ENCODE measurements at places on chromosomes 1 and 21.

DNA sequence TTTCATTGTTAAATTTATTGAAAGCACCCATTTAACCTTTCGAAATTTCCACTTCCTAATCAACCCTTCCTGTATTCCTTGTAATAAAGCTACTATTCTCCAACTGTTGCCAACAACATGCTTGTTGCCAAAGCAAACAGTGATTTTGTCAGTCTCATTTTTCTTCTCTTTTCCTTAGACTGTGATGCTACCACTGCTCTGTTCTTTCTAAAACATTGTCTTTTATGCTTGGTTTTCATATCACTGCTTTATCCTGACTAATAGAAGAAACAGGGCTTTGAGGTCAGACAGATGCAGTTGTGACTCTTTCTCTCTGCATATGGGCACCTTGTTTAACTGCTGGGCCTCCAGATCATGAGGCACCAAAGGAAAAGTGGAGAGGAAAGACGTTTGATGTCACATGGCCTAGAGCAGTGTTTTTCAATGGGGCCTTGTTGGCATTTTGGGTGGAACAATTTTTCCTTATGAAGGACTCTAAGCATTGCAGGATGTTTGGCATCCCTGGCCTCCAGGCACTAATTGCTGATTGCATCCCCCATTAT is 56.1 kb downstream of the HMCN1 start:
- no peak for DNase-seq

DNA sequence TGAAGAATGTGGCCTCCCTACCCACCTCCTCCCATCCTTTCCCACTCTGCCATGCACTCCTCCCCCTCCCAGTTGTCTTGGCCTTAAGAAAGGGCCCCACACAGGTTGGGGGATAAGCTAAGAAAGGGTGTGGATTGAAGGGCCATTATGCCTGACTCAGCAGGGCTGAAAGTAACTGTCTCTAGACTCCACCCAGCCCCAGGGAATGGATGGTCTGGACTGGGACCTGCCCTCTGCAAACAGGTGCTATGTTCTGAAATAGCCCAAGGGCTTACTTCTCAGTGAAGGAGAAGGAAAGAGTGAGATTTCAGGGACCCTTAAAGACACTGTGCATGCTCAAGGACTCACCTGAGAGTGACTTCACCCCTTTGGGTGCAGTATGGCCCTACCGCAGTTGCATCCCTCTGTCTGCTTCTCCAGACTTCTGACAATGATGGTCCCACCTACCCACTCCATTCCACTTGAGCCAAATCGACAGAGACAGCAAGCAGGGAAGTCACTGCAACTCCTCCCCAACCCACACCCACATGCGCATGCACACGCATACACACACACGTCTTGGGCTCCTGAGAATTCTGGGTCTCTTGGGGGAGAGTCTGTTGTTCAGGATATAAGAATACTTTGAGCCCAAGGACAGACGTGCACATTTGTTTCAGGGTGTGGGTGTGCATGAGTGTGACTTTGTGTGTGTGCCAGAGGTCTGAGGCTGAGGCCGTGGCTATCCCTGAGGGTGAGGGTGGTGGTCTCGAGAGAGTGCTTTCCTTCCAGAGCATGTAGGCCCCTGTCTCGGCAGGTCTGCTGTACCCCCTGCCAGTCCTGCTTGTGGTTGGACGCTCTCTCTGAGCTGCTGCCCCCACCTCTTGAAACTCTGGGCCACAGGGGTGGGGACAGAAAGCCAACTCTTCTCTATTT is 231.9 kb downstream of the PTPRU start:
- DNase-seq: no peak

- DNase-seq: no peak
Observed at GRCh38 chr1:45775794-45776193, 25.3 kb upstream of the IPP start.

- DNase-seq: peak; percentile 9
Observed at GRCh38 chr1:96259399-96259798, 462.2 kb upstream of the PTBP2 start.

GRCh38 chr1:112529301-112529700 is 20.5 kb downstream of the WNT2B start:
- DNase-seq: no peak

- DNase-seq: no peak
Observed at GRCh38 chr1:17207966-17208418, 3.1 kb downstream of the PADI1 start.

- DNase-seq: no peak
Observed at GRCh38 chr1:15206418-15207030, 40.5 kb upstream of the FHAD1 start.

- DNase-seq: no peak
Observed at GRCh38 chr1:234955107-234955731, 173.4 kb downstream of the TOMM20 start.

DNA sequence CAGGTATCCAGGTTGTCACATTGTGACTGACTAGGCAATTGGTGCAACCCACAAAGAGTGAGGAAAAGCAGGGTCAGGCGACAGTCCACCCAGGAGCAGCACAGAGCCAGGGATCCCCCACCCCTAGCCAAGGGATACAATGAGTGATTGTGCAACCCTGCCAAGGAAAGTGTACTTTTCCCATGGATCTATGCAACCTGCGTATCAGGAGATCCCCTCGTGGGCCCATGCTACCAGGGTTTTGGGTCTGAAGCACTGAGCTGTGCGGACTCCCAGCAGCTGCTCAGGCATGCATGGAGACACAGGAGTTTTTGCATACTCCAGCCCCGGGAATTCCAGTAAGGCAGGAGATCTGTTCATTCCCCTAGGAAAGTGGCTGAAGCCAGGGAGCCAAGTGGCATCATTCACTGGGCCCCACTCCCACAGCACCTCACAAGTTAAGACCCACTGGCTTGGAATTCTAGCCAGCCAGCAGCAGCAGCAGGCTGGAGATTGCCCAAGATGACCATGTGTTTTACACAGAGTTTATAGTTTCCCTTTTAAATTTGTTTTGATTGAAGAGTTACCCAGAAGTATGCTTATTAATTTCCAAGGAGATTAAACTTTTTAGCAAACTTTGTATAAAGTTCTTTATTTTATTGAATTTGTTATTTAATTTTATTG is 136.0 kb downstream of the LTN1 start:
- no peak for DNase-seq

DNA sequence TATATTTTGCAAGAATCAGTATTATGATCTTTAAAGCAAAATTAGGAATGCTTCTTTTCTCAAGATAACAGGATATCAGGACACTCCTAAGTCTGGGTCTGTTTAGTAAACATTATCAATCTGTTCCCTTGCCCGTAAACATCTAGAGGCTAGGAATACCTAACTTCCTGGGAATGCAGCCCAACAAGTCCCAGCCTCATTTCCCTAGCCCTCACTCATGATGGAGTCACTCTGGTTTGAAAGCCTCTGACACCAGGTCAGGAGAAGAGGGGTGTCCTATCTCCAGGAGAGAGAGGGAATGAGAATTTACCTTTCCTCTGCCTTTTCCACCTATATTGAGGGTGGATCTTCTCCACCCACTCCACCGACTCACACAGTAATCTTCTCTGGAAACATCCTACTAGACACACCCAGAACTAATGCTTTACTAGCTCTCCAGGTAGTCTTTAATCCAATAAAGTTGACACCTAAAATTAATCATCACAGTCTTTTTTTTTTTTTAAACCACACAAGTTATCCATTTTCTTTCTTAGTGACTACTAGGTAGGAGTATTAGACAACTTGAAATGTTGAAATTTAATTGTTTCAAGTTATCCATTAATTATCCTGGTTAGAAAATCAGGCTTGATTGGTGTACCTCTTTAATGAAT is 659.3 kb downstream of the USP25 start:
- no peak for DNase-seq

DNA sequence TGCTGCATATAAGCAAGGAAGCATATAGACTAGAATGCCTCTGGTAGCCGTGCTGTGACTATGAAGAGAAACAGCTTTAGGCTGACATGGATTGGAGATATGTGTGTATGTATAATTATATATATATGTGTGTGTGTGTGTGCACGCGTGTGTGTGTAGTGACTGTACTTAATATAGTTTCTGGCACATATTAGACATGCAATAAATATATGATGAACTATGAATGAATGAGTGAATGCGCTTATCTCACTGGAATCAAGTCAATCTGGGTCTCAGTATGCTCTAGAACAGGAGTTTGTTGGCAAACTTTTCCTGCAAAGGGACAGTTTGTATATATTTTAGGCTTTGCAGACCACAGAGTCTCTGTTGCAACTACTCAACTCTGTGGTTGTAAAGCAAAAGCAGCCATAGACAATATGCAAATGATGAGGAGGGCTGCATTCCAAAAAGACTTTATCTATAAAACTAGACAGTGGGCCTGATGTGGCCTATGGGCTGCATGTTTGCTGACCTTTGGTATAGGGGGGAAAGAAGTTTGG is 482.9 kb upstream of the USP24 start:
- DNase-seq: no peak

- DNase-seq: no peak
Observed at GRCh38 chr1:212077028-212077427, 41.5 kb downstream of the DTL start.

GRCh38 chr1:66519992-66520391 is 14.0 kb upstream of the SGIP1 start:
- no peak for DNase-seq

DNA sequence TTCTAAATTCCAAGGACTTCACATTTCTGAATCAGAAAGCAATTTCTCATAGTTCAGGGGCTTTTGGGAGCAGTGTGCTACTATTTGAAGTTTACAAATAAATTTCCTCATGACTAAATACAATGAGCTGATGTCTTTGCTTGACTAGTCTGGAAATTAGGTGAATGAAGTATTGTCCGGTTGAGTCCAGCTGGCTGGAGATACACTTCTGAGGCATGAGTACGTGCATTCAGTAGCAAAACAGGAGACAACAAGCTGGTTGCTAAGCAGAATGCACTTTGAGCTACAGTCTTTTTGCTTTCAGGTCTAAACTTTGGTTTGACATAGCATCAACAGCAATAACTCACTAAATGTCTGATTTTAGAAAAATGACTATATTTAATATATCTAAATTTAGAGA is 27.1 kb downstream of the ZNHIT6 start:
- no peak for DNase-seq

GRCh38 chr1:150558761-150559655 is 9.8 kb downstream of the ADAMTSL4 start:
- DNase-seq: no peak

GRCh38 chr1:36881541-36881940 is 152.8 kb downstream of the GRIK3 start:
- DNase-seq: no peak

DNA sequence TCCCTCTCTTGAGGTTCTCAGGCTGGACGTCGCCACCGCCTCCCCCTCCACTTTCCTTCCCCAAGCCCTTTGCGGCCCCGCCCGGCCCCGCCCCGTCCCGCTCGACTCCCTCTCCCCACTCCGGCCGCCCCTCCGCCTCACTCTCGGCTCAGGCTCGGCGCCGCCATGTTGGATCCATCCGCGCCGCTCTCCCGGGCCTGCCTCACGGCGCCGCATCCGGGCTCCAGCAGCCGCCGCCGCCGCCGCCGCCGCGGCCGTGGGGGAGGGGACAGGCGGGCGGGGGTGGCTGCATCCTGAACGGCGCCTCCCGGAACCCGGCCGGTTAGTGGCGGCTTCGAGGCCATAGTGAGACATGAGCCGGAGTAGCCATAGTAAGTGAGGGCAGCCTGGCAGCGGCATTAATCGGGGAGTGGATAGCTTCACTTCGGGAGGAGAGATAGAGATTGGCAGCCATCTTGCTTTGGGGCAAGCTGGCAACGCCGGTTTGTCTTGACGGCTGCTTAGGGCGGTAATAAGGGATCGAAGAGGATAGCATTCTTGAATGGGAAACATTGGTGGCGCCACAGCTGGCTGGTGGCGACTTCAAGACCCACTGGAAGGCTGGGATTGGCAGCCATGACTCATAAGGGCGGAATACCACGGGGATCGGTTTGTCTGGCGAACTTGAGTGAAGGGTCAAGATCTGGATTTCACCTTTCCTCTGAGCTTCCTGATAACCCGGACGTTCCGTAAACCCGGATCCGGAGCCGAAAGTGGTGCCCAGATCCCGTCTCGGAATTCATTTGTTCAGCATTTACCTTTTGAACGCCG is at the start of gene DEDD:
DEDD (minus strand) TSS at position 258 of the 810 bp plus-strand sequence. CDS start 8,205 bp downstream, outside the sequence.
- DNase-seq: peak; percentile 96

DNA sequence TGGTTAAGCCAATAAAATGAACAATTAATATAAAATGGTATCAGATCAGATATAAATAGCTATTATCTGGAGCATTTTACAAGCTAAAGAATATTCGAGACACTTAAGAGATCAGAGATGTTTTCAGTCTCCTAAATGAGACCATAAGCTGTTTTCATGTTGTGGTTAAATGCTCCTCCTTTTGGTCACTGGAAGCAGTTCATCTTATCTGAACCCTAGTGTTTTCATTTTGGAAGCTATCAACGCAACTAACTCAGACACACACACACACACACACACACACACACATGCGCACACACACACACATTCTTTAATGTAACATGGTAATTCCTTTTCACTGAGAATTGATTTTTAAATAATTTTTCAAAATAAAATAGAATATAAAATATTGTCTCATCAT is 10.0 kb upstream of the LRRC8C start:
- DNase-seq: no peak

GRCh38 chr1:229015806-229016205 is 255.1 kb upstream of the RAB4A start:
- DNase-seq: no peak

- DNase-seq: no peak
Observed at GRCh38 chr1:64167176-64167575, 36.2 kb upstream of the UBE2U start.

- no peak for DNase-seq
Observed at GRCh38 chr1:115196296-115196695, 107.0 kb upstream of the TSPAN2 start.

GRCh38 chr1:26275580-26276431 is 4.1 kb upstream of the SH3BGRL3 start:
- peak; percentile 90 for DNase-seq

GRCh38 chr1:17790383-17791054 is 35.4 kb downstream of the ACTL8 start:
- no peak for DNase-seq

DNA sequence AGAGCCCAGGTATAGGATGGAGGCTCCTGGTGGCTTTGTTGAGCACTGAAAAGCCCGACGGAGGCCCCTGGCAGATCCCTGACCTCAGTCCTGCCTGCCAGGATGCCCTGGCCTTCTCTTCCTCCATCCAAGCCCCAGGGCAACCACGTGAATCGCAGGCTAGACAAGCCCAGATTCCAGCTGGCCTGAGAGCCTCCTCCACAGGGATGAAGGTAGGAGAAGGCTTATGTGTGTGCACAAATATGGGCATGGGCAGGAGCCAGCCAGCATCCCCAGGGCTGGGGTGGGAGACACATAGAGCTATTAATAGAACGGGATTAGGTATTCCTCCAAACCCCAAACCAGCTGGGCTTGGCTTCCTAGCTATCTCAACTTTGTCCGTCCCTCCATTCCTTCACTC is 4.0 kb upstream of the EXTL1 start:
- DNase-seq: no peak

- DNase-seq: no peak
Observed at GRCh38 chr1:155125946-155126555, 1.6 kb upstream of the EFNA1 start.

Data from iPS DF 19.7 (cell line).